ENCODE measurements at places on chromosomes 1 and 21.

GRCh38 chr1:207313131-207313530, 8.3 kb upstream of the CD55 start:
- no peak for DNase-seq

- no peak for DNase-seq
Measured at GRCh38 chr1:116769994-116770393, 15.8 kb downstream of the CD2 start.

DNA sequence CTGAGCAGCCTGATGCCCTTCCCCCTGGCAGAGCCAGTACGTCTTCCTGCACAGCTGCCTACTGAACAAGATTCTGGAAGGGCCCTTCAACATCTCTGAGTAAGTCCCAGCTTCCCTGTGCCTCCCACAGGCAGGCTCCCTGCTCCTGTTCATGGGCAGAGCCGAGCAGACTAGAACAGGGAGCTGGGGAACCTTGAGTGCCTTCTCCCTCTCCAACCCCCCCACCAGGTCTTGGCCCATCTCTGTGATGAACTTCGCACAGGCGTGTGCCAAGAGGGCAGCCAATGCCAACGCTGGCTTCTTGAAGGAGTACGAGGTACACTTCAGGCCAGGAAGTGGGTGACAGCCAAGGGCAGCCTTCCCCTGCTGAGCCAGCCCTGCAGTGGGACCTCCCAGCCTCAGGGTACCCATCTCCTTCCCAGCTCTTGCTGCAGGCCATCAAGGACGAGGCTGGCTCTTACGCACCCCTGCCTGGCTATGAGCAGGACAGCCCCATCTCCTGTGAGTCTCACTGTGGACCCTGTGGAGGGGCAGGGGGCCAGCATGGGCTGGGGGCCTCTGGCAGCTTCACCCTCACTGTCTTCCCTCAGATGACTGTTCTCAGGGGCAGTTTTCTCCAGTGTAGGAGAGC, 6.4 kb upstream of the LGR6 start:
- no peak for DNase-seq

GRCh38 chr1:212688341-212689047, 11.1 kb downstream of the BATF3 start:
- peak; percentile 22 for DNase-seq

Data from stomach (tissue), 19 donors.